ENCODE measurements at places on chromosomes 11 and 22.

GRCh38 chr11:42812361-42812760 is 499.4 kb upstream of the API5 start:
- no peak for DNase-seq

DNA sequence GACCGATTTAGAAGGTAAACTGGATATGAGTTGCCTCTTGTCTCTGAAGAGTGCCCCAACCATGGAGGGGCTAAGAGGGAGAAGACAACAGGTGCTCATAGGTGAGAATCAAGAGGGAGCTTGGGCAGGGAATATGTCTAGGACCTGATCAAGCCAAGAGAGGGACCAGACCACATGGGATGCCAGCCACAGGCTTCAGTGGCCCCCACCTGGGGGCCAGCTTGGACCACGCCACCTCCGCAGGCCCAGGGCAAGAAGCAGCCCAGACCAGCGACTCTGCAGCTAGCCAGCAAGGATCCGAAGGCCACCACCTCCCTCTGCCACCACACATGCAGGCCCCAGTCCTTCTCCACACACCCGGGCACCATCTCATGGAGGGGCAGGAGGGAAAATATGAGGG is 92.5 kb upstream of the LDLRAD3 start:
- DNase-seq = no peak

DNA sequence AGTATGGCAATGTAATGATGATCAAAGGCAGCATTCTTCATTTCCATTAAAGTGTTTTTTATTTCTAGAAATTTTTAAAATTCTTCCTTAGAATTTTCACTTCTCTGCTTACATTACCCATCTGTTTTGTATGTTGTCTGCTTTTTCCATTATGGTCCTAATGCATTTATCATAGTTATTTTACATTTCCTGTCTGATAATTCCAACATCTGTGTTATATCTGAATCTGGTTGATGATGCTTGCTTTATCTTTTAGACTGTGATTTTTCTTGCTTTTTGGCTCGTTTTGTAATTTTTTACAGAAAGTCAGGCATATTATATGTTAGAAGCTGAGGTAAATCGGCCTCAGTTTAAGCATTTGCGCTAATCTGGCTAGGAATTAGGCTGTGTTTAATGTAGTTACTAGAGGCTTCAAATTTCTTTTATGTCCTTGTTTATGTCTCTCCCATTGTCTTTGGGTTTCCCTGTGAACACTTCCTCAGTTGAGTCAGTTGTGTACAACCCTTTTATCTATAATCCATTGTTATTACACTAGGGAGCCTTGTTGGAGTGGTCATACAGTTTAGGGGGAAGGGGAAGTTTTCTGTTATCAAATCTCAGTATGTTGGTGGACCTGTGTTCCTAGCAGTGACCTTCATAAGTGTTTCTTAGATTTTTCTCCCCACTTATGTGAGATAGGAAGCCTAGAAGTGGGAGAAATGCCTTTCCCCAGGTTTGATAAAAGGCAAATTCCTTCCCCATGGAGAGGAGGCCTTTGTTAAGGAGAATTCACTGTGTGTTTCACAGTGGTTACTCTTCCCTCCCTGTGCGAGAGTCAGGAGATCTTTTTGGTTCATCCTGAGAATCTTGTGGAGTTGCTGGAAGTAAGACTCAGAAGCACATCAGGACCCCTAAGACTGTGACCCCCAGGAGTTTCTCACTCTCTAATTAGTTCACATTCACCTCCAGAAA is 437.5 kb downstream of the INSC start:
- DNase-seq = no peak

- DNase-seq = no peak
These were observed 91.0 kb downstream of the TMPRSS5 start for GRCh38 chr11:113615098-113615497.

DNA sequence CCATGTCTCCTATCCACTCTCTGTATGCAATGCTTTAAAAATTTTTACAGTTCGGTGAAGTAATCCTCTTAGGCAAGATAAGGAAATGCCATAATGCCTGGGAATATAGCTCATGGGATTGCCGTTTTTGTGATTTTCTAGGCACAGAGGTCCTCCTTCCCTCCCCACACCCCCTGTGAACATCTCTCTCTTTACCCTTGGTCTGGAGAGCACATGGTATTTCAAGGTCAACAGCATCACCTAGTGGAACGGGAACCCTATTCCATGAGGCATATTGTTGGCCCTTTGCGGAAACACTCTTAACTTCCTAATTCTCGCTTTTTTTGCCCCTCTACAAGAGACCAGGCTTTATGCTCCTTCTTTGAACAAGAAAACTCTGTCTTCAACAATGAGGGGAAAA is 8.8 kb downstream of the NXPE4 start:
- DNase-seq = no peak

GRCh38 chr22:24156913-24157821 is 24.1 kb upstream of the SUSD2 start:
- DNase-seq = peak; percentile 84

DNA sequence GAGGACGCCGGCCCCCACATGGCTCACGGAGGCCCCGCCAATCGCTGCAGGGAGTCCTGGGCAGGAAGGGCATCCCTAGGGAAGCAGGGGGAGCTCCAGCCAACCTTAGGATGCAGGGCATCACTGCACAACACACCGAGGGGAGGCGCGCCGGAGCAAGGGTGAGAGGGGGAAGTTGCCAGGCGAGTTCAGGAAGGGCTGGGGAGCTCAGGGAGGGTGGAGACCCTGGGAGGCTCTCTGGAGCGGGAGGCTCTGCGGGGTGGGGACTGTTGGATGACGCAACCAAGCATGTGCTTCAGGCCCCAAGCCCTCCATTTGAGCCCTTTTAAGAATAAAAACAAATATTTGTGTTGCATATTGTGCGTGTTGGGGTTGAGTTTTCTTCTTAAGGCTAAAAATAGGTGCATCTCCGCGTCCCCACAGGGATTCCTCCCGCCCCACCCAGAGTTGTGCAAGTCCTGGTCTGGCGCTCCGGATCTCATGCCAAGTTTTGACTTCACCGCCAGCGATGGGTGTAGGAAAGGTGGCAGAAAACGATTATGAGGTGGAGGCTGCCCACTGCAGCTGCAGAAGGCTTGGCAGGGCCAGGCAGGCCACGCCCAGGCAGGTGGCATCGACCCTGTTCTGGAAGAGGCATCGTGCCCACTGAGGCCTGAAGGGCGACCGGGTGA is 65.2 kb downstream of the WNT7B start:
- peak; percentile 65 for DNase-seq

All from heart right ventricle (tissue), 16 donors.